ENCODE measurements at places on chromosomes 3 and 15. TPM values are rescaled to one million over a fixed set of nuclear protein-coding genes. Genes with fewer than 3 reads are reported as not detected.

The PARP15 gene
- not detected for polyA plus RNA-seq

The DUSP7 gene
- 8.8 TPM for polyA plus RNA-seq

The P2RY13 gene
- polyA plus RNA-seq: not detected

The CD200 gene
- polyA plus RNA-seq: not detected

The GPR87 gene
- polyA plus RNA-seq: 0.05 TPM

The CLDN11 gene
- 2.8 TPM for polyA plus RNA-seq

The IQCF5 gene
- not detected for polyA plus RNA-seq

The ALPK3 gene
- polyA plus RNA-seq: 0.42 TPM

The GLCE gene
- polyA plus RNA-seq: 23.4 TPM

The LRRIQ4 gene
- polyA plus RNA-seq: not detected

The GOLGA8H gene
- 0.16 TPM for polyA plus RNA-seq

The STRA6 gene
- 1.6 TPM for polyA plus RNA-seq

The ITPKA gene
- 13.2 TPM for polyA plus RNA-seq

The WDR5B gene
- 2.5 TPM for polyA plus RNA-seq

The MST1 gene
- 452 TPM for polyA plus RNA-seq

The WDR76 gene
- polyA plus RNA-seq: 1.1 TPM

The POLQ gene
- polyA plus RNA-seq: 1.6 TPM

The CCRL2 gene
- not detected for polyA plus RNA-seq

The CNTN4 gene
- polyA plus RNA-seq: 0.03 TPM

The TRAT1 gene
- not detected for polyA plus RNA-seq
